ENCODE measurements at places on chromosomes 13 and 19.

- DNase-seq, result no peak
These were observed 1669.9 kb upstream of the SPRY2 start for GRCh38 chr13:82010780-82011179.

GRCh38 chr13:108227651-108228272 lies 9.6 kb downstream of the ABHD13 start:
- DNase-seq, result no peak

DNA sequence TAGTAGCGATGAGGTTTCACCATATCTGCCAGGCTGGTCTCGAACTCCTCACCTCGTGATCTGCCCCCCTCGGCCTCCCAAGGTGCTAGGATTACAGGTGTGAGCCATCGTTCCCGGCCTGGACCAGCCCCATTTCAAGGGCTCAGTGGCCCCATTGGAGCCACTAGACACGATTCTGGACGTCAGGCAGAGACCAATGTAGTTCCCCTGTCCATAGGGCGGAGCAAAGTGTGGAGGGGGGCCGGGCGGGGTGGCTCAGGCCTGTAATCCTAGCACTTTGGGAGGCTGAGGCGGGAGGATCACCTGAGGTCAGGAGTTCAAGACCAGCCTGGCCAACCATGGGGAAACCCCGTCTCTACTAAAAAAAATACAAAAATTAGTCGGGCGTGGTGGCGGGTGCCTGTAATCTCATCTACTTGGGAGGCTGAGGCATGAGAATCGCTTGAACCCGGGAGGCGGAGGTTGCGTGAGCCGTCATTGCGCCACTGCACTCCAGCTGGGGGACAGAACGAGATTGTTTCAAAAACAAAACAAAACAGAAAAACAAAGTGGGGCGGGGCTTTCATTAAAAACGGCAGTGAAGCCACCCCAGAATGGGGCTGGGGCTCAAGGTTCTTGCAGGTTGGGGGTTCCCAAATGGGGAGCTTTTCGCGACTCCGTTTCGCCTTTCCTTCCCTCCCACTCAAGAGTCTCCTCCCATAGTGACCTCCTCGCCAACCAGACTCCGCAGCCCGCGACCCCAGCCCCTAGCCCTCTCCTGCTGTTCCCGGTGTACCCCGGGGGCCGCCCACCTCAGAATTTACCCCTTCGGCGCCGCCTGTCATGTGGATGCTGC lies 758 bp upstream of the TECR start:
- DNase-seq, result no peak

DNA sequence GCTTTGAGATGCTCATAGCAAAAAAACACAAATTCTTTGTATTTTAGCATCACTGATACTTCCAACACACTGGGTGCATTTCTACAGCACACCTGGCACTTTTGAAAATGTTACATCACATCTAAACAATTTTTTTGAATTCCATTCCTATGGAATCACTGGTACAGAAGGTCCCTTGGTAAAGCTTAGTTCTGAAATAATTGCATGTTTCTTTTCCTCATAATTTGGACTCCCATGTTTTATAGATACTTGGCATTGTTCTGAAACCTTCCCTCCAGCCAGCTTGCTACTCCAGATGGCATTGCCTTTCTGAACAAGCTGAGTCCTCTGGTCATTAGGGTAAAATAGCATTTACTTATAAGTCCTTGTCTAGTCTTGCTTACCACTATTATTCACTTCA lies 481.3 kb upstream of the GPC6 start:
- DNase-seq, result no peak

DNA sequence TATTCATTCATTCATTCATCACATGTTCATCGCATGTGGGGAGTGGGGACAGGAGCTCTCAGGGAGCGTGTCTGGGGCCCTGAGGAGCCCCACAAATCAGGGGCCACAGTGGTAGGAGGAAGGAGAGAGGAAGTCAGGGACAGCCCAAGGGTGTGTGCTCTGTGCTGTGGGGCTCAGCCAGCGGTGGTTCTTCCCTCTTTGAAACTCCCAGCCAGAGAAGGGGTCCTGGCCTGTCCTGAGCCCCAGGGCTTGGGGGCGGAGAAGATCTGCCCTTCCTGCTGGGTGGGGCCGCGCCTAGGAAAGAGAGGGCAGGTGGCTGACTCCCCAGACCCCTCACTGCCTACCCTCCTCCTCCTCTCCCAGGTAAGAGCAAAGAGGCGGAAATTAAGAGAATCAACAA lies 14.6 kb downstream of the AP2A1 start:
- no peak for DNase-seq

GRCh38 chr19:6528544-6529121 lies 2.2 kb upstream of the TNFSF9 start:
- no peak for DNase-seq

GRCh38 chr13:43335764-43336163 lies 312.4 kb downstream of the DNAJC15 start:
- DNase-seq, result no peak

GRCh38 chr13:77733674-77734073 lies 36.2 kb downstream of the SLAIN1 start:
- no peak for DNase-seq
